ENCODE measurements at places on chromosomes 1 and 21. TPM values are rescaled to one million over a fixed set of nuclear protein-coding genes. Genes with fewer than 3 reads are reported as not detected.

- DNase-seq, result no peak
Observed at GRCh38 chr1:202018468-202019234, 8.3 kb downstream of the ELF3 start.

DNA sequence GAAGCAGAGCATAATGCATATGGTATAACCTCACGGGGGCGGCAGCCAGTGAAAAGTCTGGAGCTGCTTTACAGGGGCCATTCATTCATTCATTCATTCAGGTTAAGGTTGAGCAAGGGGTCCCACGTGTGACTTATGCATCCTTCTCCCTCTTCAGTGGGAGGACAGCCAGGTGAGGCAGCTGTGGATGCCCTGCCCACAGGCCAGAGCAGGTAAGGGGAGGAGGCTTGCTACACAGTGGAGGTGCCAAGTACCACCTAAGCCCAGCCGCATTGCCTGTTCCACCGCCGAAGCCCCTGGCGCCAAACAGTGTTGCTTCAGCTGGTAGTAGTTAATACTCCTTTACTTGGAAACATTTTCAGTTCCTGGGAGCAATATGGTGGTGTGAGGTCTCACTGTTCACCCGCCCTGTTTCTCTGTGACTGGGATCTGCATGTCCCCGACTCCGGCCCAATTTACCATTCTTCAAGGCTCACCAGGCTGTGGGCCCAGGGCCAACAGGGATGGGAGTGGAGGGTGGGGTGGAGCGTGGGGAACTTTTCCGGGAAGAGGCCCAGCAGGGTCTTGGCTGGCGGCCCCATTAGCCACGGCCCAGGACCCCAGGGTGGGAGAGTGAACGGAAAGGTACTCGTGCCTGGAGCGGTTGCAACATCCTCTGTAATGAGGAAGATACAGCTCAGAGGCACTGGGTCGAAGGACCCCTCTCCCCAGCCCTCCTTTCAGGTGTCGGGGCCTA, 722 bp upstream of the PODN start:
- no peak for DNase-seq

- no peak for DNase-seq
Observed at GRCh38 chr1:212481438-212481767, 48.7 kb downstream of the NENF start.

GRCh38 chr1:22955146-22955545, 17.5 kb downstream of the LACTBL1 start:
- no peak for DNase-seq

The CDKN2C gene
- 3.3 TPM for total RNA-seq

GRCh38 chr1:167457936-167458584, 60.3 kb downstream of the CD247 start:
- no peak for DNase-seq

DNA sequence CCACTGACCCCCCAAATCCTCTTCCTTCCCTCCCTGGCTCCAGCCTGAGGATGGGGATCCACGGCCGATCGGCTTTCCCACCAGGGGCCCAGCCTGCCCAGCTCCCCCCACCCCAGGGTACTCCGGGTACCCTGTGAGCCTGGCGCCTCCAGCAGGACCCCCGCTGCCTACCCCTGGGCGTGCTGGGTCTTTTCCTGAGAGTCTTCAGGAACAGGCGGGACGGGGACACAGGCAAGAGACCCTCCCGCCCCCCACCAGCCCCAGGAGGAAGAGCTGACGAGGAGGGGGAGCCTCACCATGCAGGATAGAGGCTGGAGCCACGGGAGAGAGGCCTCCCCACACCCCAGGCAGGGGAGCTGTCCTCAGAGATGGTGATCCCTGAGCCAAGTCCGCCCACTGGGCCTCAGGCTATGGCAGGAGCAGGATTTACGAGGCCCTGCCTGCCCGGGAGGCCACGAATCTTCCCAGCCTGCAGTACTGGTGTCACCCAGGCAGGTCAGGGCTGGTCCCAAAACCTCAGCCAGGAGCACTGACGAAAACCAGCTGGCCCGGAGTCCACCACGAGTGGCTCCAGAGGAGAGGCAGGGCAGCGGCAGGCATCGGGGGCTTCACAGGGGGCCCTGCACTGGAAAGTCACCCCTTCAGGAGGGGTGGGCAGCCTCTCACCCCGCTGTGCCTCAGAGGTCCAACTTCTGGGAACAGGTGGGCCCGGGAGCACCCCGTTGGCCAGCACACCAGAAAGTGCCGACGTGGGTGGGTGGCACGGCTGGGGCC, 58.0 kb downstream of the MEGF6 start:
- DNase-seq, result no peak

- DNase-seq, result no peak
Observed at GRCh38 chr1:78493451-78493850, 2.7 kb downstream of the PTGFR start.

GRCh38 chr1:111848852-111849545, 93.3 kb downstream of the DDX20 start:
- no peak for DNase-seq

DNA sequence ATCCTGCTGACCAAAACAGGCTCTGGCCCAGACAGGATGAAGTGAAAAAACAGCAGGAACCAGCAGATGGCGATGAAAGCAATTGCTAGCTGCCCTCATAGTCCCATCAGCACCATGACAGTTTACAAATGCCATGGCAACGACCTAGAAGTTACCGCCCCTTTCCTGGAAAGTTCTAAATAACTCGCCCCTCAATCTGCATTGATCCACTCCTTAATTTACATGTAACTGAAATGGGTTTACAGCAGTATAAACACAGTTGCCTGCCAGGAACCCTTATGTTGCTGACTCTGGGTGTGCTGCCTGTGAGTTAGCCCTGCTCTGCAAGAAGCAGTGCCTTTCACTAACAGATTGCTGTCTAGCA, 65.5 kb upstream of the CR1L start:
- peak; percentile 3 for DNase-seq

DNA sequence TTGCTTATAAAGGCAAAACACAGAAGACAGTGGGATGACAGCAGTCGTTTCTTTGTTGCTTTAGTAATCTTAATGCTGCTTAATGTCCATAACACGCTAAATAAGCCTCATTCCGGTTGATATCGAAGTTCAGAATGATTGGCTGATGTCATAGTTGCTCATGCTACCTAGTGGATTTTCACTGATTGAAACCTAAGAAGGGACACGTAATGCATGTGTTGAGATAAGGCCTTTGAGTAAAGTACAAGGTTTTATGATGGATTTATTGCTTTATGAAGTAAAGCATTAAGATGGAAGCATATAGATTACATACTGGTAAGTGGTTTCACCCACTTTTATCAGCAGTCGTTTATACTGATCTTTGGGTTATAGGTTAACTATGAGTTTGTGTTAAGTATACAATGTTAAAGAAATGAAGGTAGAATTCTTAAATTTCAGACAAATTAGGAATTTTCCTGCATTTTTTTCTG, 25.1 kb downstream of the IARS2 start:
- no peak for DNase-seq
